IMR-90 (cell line): ENCODE measurements at places on chromosomes 12 and 14. TPM values are rescaled to one million over a fixed set of nuclear protein-coding genes. Genes with fewer than 3 reads are reported as not detected.

DNA sequence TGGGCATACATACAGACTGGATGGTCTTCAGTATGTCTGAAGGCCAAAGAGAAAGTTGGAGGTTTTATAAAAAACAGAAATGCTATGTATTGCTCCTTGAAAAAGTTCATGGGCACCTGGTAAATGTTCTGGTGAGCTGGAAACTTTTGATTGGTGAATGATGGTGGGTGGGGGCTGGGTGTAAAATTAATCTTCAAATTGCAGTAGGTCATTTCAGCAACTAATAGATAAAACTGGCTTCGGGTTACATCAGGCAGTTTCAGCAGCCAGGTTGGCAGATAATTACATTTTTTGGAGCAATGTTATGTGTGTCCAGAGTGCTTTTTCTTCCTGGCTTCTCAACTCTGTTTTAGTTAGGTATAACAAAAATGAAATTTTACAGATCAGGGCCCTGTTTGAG, 35.3 kb downstream of the SDR9C7 start:
- no peak for DNase-seq

DNA sequence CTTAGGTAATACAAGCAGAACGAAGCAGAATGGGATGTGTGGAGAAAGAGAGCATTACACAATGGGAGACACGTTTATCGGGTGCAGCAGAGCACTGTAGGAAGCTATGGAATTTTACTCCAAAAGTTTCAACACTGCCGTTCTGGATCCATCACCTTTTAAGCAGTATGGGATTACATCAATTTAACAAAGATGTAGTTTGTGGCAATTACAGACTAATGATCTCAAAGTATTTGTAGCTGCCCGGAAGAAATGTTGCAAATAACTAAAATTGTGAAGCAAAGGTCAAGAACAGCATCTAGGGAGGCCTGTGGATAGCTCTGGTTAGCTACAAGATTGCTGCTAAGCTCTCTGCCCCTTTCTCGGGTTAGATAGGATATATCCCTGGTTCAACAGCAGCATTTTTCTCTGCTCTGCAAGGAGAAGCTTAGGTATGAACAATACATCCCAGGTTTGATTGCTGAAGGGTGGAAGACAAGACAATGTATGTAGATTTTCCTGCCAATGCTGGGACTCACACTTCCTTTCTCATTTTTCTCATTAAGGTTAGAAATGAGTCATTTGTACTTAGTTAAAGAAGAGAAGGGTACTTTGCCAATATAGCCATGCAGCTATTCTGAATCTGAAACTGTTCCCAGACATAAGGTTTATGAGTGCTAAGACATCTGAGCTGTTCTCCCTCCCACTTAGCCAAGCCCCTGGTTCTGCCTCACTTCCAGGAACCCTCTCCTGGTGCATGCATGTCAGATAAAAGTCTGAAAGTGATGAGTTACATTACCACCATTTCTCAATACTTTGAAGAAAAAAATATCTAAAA, 75.0 kb upstream of the HIF1A start:
- DNase-seq: peak; percentile 89

- DNase-seq: no peak
Observed at GRCh38 chr12:81797100-81797499, 38.0 kb upstream of the PPFIA2 start.

GRCh38 chr12:7210642-7211151, 21.2 kb downstream of the PEX5 start:
- no peak for DNase-seq

DNA sequence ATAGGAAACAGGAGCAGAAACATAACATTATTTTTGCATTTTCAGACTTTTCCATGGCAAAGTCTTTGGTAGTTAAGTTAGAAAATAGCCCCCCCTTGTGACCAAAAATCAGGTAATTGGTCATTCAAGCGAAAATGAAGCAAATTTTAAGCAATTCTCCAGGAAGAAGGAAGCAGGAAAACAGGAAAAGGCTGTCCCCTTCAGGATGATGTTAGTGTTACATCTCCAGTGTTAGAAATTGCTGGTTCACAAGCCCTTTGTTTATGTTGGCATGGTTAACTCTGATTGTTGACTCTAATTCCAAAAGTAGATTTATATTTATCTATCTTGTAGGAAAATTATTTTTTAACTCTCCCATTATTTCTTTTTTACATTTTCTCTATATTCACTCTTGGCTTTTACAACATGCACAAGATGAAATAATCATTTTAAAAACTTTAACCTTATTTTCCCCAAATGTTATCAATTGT, 18.8 kb upstream of the GAS2L3 start:
- DNase-seq: peak; percentile 90

- DNase-seq: peak; percentile 83
Observed at GRCh38 chr12:31874961-31875608, 84.1 kb upstream of the RESF1 start.

DNA sequence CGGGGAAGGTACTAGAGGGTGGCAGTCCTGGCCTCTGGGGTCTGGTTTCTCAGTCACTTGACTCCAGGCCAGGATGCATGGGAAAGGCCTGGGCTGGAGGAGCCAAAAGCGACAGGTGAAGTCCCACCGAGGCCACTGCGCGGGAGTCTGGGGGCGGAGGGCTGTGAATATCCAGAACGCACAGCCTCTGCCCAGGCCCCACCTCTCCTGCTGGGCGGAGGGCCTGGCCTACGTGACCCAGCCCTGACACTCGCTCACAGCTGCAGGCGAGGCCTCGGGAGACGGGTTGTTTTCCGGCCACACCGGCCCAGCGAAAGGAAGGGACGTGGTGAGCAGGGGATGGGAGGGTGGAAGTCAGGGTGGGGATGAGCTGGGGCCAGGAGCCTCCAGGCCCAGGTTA, 91.2 kb downstream of the RFLNA start:
- DNase-seq: no peak

DNA sequence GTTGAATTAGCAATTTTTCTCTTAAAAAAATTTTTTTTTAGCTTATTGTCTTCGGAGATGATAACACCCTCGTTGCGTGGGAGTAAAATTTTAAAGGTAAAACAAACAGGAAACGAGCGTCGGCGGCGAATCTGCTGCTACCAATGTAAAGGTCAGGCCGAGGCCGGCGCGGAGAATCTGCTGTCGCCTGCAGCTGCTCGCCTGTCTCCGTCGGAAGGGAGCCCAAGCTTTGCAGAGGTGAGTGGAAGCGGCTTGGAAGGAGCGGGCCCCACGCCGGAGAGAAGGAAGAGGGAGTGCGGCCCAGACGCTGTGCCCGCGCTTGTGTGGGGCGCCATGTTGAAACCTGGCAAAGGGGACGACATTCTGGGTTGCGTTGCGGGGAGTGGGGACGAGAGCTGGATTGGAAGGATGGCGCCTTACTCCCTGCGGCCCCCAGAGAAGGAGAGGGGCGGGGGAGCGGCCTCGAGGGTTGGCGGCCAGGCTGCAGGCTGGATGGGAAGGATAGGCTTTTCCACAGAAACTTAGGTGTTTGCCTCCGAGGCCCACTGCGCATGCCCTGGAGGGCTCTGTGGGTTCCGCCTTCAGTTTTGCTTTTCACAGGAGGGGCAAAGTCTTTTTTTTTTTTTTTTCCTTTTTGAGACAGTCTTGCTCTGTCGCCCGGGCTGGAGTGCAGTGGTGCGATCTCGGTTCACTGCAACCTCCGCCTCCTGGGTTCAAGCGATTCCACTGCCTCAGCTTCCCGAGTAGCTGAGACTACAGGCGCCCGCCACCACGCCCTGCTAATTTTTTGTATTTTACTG, at the start of gene SNRNP35:
Gene SNRNP35 (plus strand): TSS at position 160 of the 800 bp plus-strand sequence. CDS start 7,402 bp downstream, outside the sequence.
- DNase-seq: peak; percentile 74

- no peak for DNase-seq
Observed at GRCh38 chr14:66087231-66087630, 398.9 kb upstream of the CCDC196 start.

DNA sequence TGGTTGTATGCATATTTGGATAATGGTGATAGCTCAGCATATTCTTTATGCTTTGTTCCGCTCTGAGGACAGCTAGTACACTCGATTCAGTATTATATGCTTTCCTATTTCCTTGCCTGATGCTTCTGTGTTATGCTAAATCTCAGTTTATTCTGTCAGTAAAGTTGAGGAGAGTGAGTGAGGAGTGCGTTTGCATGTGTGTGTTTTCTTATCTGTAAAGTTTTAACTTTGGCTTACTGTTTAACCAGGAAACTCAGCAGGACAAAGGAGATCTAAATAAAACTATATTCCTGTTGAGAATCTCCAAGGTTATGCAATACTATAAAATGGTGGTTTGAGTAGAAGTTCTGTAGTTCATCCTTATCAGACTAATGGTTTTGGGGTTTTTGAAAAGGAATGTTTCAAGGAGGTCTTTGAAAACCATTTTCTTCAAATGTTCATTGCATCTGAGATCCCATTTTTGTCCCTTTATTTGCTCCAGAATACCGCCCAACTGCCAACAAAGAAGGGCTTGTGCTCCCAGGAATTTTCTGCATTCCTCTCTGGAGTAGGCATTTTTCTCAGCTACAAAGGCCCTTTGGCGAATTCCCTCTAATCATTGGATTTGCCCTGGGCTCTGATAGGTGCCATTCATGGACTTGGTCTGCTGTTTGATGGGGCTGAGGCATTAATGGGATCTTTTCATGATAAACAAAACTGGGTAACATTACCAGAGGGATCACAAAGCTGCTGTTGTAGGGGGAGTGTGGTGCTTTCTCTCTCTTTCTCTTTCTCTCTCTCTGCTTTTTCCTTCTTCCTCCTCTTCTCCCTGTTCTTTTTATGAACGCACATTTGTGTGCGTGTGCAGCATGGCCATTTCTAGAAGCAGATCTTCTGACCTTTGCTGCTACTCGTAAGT, 71.7 kb downstream of the HMGA2 start:
- no peak for DNase-seq

DNA sequence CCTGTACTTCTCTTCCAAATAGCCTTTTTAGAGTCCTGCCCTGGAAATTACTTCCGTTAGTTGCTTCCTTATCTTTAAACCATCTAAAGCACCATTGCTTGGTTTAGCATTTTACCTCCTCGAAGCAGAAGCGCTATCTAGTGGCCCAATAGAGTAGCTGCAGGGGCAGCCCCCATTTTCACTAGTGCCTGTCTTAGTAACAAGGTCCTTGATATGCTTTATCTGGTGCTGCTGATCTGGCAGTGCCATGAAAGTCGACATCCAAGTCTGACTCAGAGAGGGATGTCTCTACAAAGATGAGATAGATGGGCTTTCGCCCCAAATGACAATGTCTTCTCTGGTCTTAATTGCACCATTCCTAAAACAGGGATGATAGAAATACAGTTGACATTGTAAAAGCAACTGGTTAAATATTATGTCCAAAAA, 25.0 kb upstream of the CIT start:
- peak; percentile 77 for DNase-seq

DNA sequence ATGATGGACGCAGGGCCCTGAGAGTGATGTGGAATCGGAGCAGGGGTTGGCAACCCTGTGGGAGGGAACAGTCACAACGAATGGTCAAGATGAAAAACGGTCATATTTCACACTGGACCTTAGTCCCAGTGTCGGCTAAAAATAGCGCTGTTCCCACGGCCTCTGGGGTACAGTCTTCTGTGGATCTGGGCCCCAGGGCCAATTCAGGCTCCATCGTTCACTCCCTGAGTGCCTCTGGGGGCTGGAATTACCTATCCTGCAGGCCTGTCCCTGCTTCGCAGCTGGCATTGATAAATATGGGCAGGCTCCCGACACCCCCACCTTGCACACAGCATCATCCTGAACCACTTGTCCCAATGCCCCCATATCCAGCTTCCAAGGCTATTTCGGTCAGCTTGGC, 18.6 kb downstream of the GSC start:
- no peak for DNase-seq

DNA sequence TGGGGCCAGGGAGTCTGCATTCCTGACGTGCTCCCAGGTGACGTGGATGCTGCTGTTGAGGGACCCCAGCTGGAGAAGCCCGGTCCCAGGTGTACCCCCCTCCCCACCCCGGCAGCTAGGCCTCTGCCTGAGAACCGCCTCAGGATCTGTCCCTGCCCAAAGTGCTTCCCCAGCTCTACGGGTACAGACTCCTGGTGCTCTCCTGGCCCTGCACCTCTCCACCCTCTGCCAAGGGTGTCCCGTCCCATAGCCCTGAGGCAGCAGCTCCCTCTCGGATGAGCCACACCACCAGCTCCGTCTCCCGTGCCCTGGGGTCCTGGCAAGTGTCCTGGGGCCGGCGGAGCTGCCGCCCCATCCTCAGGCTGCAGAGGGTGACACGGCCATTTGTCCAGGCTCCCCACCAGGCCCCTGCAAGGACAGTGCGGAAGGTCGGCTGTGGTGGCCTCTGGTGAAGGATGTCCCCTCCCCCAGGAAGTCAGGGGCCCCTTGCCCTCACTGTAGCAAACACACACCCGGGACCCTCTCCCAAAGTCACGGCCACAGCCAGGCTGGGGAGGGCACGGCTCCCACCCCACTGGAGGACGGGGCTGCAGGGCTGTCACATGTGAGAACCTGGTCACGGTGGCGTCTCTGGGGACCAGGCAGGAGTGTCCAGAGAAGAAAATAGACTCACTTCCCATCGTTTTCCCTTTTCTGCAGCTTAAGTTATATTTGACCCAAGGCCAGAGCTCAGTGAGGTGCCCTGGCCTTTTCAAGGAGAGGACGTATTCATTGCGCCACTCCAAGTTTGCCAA, 74.4 kb upstream of the FBRSL1 start:
- no peak for DNase-seq

DNA sequence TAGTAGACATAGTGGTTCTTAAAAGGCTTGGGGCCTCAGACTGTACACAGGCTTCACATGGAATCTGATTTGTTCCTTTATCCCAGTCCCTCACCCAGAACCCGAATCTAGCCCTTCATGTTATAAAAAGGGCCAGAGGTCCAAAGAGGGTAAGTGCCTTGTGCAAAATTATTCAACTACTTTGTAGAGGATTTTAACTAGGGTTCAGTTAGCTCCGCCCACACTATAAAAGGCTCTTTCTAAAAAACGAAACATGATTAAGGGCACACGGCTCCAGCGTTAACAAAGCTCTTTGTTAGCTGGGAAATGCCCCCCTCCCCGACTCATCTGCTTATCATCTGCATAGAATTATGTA, 3.2 kb upstream of the SOCS2 start:
- DNase-seq: no peak

DNA sequence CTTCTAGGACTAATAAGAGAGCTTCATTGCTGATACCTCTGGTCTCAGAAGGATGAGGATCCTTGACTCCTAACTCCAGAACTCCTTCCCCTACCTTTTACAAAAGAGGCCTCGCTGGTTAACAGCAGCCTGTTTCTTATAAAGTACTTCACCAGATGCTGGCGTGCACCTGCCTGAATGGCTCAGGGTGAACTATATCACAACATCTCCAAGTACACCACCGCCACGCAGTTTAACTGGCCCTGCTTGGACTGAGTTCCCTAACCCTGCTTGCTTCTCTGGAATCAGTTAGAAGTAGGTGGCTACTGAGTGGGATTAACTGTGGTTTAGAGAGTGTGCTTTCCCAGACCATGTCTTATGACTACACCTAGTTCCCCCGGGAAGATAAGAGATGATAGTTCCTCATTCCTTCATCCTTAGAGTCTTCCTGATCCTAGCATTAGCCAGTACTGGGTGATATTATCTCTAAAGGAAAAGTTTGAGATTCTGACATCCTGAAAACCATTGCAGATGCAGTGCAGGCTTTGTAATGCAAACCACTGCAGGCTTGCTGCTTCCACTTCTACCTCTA, 3.0 kb downstream of the FOXJ2 start:
- DNase-seq: peak; percentile 57

Gene AMN
- under 0.01 TPM in 1 of 2 replicates, not detected in the other for total RNA-seq

Gene RD3L
- total RNA-seq: not detected in 2 replicates

Gene PUS1
- 11.4 and 14.0 TPM in 2 replicates for total RNA-seq

Gene CCDC197
- not detected in 2 replicates for total RNA-seq

Gene TMTC2
- total RNA-seq: 1.4 TPM in 2 replicates

Gene RNF212B
- total RNA-seq: not detected in 2 replicates

Gene GUCY2C
- total RNA-seq: not detected in 2 replicates

Gene SPTLC2
- 68.3 and 100.0 TPM in 2 replicates for total RNA-seq

Gene TESPA1
- not detected in 2 replicates for total RNA-seq

Gene USP44
- 33.5 and 40.3 TPM in 2 replicates for total RNA-seq

Gene ALX1
- not detected in 2 replicates for total RNA-seq

Gene FAR2
- total RNA-seq: 1.1 and 2.0 TPM in 2 replicates

Gene MSI1
- not detected in 2 replicates for total RNA-seq

Gene SYT1
- total RNA-seq: 3.0 and 4.2 TPM in 2 replicates
